Ascending aorta (tissue), 2 donors: ENCODE measurements at places on chromosomes 1 and 21.

DNA sequence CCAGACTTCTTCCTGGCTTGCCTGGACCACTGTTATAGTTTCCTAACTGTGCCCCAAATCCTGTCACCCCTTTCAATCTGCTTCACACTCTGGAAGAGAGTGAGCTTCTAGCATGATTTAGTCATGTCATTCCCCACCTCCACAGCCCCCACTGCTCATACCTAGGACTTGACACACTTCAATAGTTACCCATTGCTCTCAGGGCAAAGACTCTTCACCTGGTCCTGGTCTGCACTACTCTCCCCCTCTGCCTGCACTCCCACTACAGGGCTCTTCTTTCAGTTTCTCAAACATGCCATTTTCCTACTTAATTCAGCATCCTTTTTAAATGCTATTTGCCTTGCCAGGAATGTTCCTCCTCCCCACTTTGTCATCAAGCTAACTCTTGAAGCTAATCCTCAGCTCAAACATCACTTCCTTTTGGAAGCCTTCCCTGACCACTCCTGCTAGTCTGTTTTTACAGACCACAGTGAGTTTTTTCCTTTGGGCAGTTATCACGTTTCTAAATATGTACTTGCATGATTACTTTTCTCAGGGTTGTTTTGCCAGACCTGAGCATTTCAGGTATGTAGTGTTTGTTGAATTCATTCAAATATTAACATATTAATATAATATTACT lies 24.7 kb downstream of the CYP2J2 start:
- DNase-seq = no peak

- DNase-seq = no peak
Observed at GRCh38 chr1:56390232-56390867, 189.0 kb downstream of the PLPP3 start.

DNA sequence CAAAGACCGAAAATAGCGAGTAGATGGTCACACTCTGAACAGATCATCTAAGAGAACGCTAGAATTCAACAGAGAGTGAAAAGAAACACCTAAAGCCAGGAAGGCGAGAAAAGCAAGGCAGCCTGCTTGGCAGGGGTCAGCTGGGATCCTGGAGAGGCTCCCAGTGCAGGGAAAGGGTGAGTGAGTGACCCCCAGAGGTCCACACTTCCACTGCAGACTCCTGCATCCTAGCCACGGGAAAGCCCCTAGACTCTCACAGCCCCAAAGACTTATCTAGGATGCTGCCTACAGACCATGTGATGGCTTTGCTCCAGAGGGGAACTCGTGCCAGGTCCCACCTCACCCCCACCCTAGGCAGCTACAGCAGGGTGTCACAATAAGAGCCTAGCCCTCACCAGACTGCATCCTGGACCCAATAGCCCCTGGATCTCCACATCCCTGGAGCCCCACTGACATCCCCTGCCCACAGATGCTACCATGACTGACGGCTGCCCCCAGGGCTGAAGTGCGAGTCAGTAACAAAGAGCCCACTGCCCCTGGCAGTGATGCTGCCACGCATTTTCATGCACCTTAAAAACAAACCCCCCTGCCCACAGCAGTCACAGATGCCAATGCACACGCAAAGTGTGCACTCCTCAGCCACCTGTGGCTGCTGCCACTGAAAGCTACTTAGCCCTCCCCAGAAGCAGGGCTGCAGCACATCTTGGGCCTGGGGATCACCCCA lies 62.2 kb downstream of the PSMG1 start:
- peak; percentile 49 for DNase-seq

- DNase-seq = no peak
Observed at GRCh38 chr1:160208557-160209320, 3.6 kb downstream of the PEA15 start.

- no peak for DNase-seq
Observed at GRCh38 chr1:43853161-43853921, 80.3 kb upstream of the ARTN start.

GRCh38 chr1:180003026-180003695 lies 48.6 kb downstream of the CEP350 start:
- no peak for DNase-seq

DNA sequence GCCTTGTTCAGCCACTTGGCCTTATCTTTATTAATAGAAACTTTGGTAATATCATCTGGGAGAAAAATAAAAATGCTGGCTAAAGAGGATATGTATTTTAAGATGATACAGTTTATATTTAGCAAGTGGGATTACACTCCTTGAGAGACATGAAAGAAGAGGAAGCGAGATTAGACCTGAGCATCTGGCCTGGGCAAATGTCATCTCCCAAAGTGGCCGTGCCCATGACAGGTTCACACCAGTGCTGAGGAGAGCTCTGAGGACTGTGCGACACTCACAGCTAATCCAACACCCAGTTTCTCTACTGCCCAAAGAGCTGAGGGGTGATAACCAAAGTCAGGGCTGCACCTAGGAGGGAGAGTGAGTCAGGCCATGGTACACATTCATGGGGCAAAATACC lies 121.7 kb upstream of the DUSP10 start:
- no peak for DNase-seq

DNA sequence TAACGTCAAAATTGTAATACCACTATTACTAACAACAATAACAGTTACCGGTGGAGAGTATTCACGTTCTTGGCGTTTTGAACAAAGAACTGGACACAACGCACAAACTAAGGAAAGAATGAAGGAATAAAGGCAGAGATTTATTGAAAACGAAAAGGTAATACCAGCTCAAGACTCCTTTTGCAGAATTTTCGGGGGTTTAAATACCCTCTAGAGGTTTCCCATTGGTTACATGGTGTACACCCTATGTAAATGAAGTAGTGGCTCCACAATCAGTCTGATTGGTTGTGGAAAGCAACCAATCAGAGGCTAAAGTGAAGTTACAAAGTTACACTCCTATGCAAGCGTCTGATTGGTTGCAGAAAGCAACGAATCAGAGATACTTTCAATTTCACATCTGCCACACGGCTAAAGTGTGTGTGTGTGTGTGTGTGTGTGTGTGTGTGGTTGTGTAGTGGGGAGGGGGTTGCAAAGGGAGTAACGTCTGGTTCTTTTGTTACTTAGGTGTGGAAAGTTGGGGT lies 1.1 kb upstream of the GTF2B start:
- no peak for DNase-seq

DNA sequence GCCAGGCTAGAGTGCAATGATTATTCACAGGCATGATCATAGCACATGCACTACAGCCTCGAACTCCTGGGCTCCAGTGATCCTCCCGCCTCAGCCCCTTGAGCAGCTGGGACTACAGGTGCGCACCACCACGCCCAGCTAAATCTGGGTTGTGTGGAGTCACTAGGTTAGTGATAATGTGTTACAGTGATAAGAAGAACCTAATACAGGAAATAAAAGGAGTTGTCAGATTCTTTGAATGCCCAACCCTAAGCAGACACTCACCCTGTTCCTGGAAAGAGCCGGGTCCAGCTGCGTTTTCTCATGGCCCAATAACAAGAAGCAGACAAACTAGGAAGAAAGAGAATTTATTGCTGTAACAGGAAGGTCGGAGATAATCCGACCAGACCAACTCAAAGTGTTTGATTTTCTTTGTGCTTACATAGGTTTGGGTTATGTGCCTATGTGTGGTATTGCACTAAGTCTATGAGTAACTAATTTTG lies 8.8 kb downstream of the IFNGR2 start:
- no peak for DNase-seq

GRCh38 chr1:98991127-98992012 lies 13.3 kb downstream of the PLPPR5 start:
- DNase-seq = no peak

DNA sequence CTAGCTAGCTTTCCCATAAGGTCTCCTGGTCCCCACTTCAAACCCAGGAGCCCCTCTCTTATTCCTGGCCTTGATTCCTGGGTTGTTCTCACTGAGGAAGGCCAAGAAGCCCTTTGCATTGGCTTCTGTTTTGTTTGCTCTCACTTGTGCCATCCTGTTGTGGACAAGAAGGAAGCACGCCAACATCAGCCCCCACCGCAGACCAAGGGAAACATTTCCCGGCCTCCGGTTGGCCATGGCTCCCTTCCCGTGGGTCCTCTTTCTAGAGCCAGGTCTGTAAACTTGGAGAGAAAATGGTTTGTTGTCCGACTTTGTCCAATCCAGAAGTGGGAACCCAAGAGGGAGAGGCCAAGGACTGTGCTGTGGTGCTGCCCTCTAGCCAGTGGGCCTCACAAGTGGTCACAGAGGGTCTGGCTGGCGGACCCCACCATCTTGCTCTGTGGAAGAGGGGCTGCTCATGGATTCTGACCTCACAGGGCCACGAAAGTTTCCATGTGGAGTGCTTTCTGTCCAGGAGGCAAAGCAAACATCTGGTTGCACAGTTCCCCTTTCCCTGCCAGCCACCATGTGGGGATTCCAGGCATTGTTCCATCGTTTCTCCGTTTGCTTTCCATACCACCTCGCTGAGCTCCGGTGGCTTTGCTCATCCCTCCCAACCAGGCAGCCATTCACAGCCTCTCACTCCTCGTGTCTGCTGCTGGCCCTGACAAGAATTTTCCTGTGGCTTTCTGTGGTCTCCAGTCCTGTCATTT lies 18.9 kb upstream of the TENT5C start:
- DNase-seq = no peak

- DNase-seq = no peak
Observed at GRCh38 chr1:211118407-211119102, 15.4 kb downstream of the KCNH1 start.

DNA sequence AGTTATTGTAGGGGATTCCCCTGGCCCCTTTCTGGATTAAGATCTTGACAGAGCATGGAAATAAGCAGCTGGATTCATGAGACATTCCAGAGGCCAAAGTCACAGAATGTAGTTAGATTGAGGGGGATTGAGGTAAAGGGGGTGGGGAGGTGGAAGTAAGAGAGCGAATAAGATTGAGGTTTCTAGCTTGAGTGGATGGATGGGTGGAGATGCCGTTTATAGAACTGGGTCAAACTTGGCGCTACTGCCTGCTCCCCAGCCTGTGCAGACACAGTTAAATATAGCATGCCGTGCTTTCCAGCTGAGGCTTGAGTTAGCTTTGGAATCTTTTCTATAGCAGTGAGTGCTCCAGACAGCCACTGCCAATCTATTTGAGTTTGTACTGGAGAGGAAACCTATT lies 85.7 kb downstream of the DYRK1A start:
- DNase-seq = peak; percentile 85

GRCh38 chr1:183881387-183882131 lies 76.6 kb downstream of the RGL1 start:
- no peak for DNase-seq

GRCh38 chr1:12135612-12136011 lies 31.2 kb upstream of the TNFRSF1B start:
- DNase-seq = no peak

GRCh38 chr1:32755098-32755809 lies 52.7 kb upstream of the SYNC start:
- DNase-seq = no peak

GRCh38 chr1:165678509-165678908 lies 19.9 kb downstream of the ALDH9A1 start:
- no peak for DNase-seq

GRCh38 chr1:41716188-41717130 lies 202.3 kb downstream of the HIVEP3 start:
- DNase-seq = no peak

GRCh38 chr1:3727042-3727824 lies 25.0 kb upstream of the CCDC27 start:
- DNase-seq = no peak

GRCh38 chr1:33130297-33130696 lies 49.3 kb downstream of the AZIN2 start:
- DNase-seq = no peak

DNA sequence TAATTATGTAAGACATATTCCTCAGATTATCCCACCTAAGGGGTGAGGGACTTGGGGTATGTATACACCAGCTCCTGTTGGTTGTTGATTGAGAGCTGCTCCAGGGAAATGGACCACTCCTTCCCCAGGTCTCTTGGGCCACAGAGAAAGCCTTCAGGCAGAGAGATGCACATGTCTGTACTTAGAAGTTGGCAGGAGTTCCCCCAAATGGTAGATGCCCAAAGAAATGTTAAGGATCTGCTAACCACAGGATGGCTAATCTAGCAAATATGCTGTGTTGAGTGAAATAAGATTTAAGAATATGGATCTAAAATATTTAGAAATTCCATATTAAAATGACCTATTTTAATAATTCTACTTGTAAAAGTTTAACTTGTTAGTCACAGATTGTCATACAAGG lies 100.8 kb upstream of the DNAH14 start:
- no peak for DNase-seq

DNA sequence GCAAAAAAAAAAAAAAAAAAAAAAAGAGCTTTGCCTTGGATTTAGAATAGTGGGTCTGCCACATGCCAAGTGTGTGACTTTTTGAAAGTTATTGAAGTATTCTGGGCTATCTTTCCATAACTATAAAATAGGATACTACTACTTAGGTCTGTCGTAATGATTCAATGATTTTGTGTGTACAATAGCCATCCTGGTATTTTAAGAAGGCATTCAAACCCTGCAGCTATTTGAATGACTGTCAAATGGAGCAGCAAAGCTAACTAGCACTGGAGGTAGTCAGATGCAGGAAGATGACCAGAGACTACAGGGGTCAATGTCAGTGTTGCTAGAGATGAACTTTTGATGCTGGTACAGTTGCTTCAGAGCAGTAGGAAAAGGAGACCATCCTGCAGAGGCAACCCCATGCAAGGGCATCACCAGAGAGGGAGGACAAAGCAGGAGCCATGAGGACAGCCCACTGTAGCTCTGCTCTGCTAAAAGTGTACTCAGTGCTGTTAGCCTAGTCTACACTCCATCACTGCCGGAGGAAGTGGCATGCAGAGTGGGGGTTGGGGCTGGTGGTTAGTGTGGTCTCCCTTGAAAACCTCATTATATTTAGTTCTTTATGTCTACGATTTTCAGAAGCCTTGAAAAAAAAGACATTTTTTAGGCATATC lies 29.0 kb downstream of the DUSP10 start:
- no peak for DNase-seq

GRCh38 chr21:14687268-14687625 lies 141.1 kb upstream of the SAMSN1 start:
- DNase-seq = no peak

- no peak for DNase-seq
Observed at GRCh38 chr1:177346790-177347359, 176.1 kb downstream of the BRINP2 start.
